ENCODE measurements at places on chromosomes 7 and 10. TPM values are rescaled to one million over a fixed set of nuclear protein-coding genes. Genes with fewer than 3 reads are reported as not detected.

The SPDYE6 gene
- total RNA-seq: not detected

The GBX1 gene
- total RNA-seq: not detected

The VENTX gene
- 0.83 TPM for total RNA-seq

GRCh38 chr7:16271990-16272665 is 149.2 kb downstream of the CRPPA start:
- H3K4me1 ChIP-seq: no peaks in the 10 kb centered on the region
- H3K36me3 ChIP-seq: no peaks in the 10 kb centered on the region
- no peak overlapping the region for H3K4me3 ChIP-seq
- DNase-seq: no peak

DNA sequence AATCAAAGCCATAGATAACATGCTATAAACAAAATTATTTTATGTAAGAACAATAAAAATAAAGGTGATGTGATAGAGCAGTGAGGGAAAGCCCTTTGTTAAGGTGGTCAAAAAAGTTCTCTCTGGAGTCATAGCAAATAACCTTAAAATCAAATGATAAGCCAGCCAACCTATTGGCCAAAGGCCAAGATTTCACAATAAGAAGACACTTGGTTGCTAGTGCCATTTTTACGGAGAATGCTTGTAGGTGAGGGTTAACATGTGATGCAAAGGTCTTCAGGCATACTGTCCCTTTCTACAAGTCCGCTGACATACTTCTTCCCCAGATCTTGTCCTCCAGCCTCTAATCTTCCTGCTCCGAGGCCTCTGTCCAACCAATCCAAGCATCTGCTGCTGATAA is 98.2 kb upstream of the ARID5B start:
- H3K4me1 ChIP-seq: no peaks in the 10 kb centered on the region
- no peaks in the 10 kb centered on the region for H3K27me3 ChIP-seq
- no peak overlapping the region for H3K27ac ChIP-seq
- H3K36me3 ChIP-seq: no peaks in the 10 kb centered on the region

DNA sequence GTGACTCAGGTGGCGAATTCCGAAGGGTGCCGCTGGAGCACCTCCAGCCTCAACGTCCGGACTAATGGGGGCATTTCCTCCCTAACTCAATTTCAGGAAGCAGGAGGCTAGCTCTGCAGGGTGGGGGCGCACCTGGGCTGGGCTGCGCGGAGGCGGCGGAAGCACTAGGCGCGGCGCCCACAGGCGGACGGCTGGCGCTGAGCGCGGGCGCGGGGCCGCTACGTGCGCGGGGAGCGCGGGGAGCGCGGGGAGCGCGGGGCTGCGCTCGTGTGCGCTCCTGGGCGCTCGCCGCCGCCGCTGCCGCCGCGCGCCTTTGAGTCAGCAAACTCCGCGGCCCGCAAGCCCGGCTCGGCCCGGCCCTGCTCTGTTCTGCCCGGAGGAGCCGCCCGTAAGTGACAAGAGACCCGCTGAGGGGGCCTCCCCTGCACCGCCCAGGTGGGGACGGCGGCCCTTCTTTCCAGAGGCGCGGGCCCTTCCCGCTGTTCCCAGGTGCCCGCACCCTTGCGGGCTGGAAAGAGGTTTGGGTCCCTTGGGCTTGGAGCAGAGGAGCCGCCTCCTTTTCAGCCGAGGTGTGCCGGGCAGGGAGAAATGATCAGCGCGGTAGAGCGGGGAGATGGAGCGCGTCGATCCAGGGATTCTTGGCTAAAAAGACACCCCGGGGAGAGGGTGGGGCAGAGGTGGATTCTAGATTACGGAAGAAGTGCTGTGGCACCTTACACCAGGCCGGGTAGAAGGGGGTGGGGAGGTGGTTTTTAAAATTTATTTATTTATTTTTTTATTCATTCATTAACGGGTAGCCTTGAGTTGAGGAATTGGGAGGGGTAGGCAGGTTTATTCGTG is at the start of gene SNX10:
SNX10 (plus strand) TSS at position 164 of the 840 bp plus-strand sequence. CDS start 54,581 bp downstream, outside the sequence.
- DNase-seq: peak; percentile 23
- H3K4me1 ChIP-seq: peaks cover 5% of the 10 kb centered on the region
- H3K27me3 ChIP-seq: no peaks in the 10 kb centered on the region
- peak within 1 kb of the TSS; percentile 48 for H3K4me3 ChIP-seq
- no peak within 1 kb of the TSS for H3K27ac ChIP-seq

- no peak overlapping the region for H3K4me3 ChIP-seq
- H3K27me3 ChIP-seq: no peaks in the 10 kb centered on the region
- no peaks in the 10 kb centered on the region for H3K36me3 ChIP-seq
- no peak for DNase-seq
- H3K4me1 ChIP-seq: no peaks in the 10 kb centered on the region
These were observed 639.6 kb upstream of the FOXK1 start for GRCh38 chr7:4042402-4043045.

- no peaks in the 10 kb centered on the region for H3K36me3 ChIP-seq
- H3K4me1 ChIP-seq: peaks cover 3% of the 10 kb centered on the region
- no peaks in the 10 kb centered on the region for H3K27me3 ChIP-seq
- no peak overlapping the region for H3K4me3 ChIP-seq
These were observed 2.1 kb upstream of the ZKSCAN1 start for GRCh38 chr7:100013328-100013676.

DNA sequence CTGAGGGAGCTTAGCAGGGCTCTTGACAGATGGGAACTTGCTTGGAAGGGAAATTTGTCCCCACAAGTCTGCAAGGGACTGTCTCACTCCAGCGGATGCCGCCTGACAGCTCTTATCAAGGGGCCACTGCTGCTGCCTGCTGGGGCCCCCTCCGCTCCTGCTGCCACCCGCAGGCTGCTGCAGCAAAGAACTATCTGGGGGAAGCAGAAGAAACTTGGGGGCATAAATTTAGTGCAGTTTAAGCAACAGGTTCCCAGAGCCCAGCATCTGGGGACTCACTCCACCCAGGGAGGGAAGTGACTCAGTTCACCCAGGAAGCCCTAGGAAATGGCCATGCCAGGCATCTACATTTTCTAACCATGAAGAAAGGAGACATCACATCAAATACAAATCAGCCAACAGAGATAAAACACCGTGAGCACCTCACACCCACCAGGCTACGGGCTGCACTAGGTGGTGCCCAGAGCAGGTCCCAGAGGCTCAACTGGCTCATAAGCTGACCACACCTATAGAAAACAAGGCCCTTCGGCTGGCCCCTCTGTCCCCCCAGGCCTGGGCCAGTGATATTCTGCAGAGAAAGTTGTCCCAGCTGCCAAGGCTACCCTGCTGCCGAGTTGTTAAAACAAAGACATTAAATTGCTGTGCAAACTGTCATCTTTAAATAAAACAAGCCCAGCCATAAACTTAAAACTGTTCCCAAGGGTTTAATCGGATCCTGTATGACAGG is 3.7 kb downstream of the RGS10 start:
- H3K36me3 ChIP-seq: no peaks in the 10 kb centered on the region
- no peak overlapping the region for H3K27ac ChIP-seq
- no peak for DNase-seq
- H3K4me1 ChIP-seq: peaks cover 5% of the 10 kb centered on the region
- no peak overlapping the region for H3K4me3 ChIP-seq
- no peaks in the 10 kb centered on the region for H3K27me3 ChIP-seq

- no peak for DNase-seq
- peak overlapping the region; percentile 93 for H3K27ac ChIP-seq
- H3K4me3 ChIP-seq: peak overlapping the region; percentile 56
- no peaks in the 10 kb centered on the region for H3K27me3 ChIP-seq
These were observed 1.4 kb downstream of the FBXW4 start for GRCh38 chr10:101693651-101693977.

- DNase-seq: no peak
- no peaks in the 10 kb centered on the region for H3K36me3 ChIP-seq
- H3K27ac ChIP-seq: no peak overlapping the region
- no peak overlapping the region for H3K4me3 ChIP-seq
These were observed 77.6 kb downstream of the RALA start for GRCh38 chr7:39700932-39701331.

DNA sequence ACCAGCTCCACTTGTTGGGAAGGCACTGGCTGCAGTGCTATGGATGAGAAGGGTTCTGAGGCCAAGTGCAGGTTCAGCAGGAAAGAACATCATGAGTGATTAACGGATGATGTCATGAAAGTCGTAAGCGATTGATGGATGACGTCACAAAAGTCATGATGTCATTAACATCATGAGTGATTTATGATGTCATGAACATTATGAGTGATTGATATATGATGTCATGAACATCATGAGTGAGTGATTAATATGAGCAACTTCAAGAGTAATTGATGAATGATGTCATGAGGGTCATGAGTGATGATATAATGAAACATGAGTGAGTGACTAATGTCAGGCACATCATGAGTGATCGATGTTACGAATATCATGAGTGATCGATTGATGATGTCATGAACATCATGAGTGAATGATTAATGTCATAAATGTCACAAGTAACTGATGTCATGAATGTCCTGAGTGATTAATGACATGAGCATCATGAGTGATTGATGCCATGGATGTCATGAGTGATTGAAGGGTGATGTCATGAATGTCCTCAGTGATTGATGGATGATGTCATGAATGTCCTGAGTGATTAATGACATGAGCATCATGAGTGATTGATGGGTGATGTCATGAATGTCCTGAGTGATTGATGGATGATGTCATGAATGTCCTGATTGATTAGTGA is 185.6 kb downstream of the PAXIP1 start:
- no peak overlapping the region for H3K27ac ChIP-seq
- H3K4me1 ChIP-seq: no peaks in the 10 kb centered on the region
- no peaks in the 10 kb centered on the region for H3K36me3 ChIP-seq
- DNase-seq: no peak
- H3K4me3 ChIP-seq: no peak overlapping the region

- H3K4me1 ChIP-seq: peaks cover 2% of the 10 kb centered on the region
- H3K27ac ChIP-seq: no peak overlapping the region
- no peaks in the 10 kb centered on the region for H3K36me3 ChIP-seq
- peak; percentile 6 for DNase-seq
- no peak overlapping the region for H3K4me3 ChIP-seq
These were observed 32.0 kb downstream of the ADAP1 start for GRCh38 chr7:922334-923107.

DNA sequence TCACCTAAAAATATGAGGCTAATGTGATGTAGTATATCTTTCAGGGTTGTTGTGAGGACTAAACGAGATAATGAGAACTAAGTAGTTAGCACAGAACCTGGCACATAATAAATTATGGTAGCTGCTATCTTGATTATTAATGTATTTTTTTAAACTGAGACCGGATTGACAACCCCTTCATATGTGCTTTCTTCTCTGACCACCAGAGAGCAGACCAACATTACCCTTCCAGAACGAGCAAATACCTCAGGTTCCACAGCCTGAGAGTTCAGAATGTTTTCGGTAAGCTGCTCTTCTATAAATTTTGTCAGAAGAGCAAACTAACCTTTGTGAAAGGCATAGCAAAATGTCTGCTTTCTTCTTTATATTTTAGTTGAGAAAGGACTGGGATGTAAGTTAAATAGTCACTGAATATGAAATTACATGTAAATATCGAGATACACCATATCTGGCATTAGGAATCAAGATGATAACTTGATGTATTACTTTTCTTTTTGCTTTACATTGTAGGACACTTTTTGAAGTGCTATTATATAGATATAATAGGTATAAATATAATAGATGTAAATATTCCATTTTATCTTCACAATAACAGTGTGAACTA is 13.6 kb upstream of the BPGM start:
- no peaks in the 10 kb centered on the region for H3K27me3 ChIP-seq
- no peaks in the 10 kb centered on the region for H3K4me1 ChIP-seq
- H3K27ac ChIP-seq: no peak overlapping the region
- no peak for DNase-seq
- H3K36me3 ChIP-seq: no peaks in the 10 kb centered on the region
- no peak overlapping the region for H3K4me3 ChIP-seq

DNA sequence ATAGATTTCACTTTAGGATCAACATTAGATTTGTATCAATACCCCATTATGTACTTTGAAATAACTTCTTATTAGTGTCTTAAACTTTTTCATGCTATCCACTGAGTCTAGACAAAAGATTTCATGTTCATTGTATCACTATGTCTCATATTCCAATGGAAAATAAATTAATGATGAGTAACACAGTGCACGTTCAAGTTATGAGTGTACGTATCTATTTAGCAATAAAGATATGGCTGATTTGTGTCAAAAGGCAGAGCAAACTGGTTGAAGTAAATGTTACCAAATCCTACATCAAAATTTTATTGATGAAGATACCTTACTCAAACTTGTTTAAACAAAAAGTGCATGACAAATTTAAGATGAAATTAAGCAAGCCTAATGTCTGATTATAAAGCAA is 102.4 kb downstream of the SEMA3E start:
- no peaks in the 10 kb centered on the region for H3K36me3 ChIP-seq
- H3K4me1 ChIP-seq: no peaks in the 10 kb centered on the region
- H3K4me3 ChIP-seq: no peak overlapping the region
- H3K27me3 ChIP-seq: peaks cover 2% of the 10 kb centered on the region
- DNase-seq: no peak
- H3K27ac ChIP-seq: no peak overlapping the region

- no peaks in the 10 kb centered on the region for H3K36me3 ChIP-seq
- no peak overlapping the region for H3K4me3 ChIP-seq
- DNase-seq: no peak
- no peaks in the 10 kb centered on the region for H3K27me3 ChIP-seq
These were observed 66.8 kb downstream of the CD36 start for GRCh38 chr7:80705130-80705781.
